Neural crest cell (in vitro differentiated cells): ENCODE measurements at places on chromosomes 2 and 18. TPM values are rescaled to one million over a fixed set of nuclear protein-coding genes. Genes with fewer than 3 reads are reported as not detected.

- no peak for DNase-seq
- no peak overlapping the region for H3K4me3 ChIP-seq
- no peaks in the 10 kb centered on the region for H3K36me3 ChIP-seq
These were observed 4.4 kb downstream of the MBOAT2 start for GRCh38 chr2:8999102-8999446.

- no peaks in the 10 kb centered on the region for H3K27me3 ChIP-seq
- peak overlapping the region; percentile 98 for H3K4me3 ChIP-seq
- peak overlapping the region; percentile 91 for H3K27ac ChIP-seq
- peaks cover 33% of the 10 kb centered on the region for H3K4me1 ChIP-seq
- no peak for DNase-seq
These were observed 1.3 kb downstream of the USP34 start for GRCh38 chr2:61469424-61470121.

DNA sequence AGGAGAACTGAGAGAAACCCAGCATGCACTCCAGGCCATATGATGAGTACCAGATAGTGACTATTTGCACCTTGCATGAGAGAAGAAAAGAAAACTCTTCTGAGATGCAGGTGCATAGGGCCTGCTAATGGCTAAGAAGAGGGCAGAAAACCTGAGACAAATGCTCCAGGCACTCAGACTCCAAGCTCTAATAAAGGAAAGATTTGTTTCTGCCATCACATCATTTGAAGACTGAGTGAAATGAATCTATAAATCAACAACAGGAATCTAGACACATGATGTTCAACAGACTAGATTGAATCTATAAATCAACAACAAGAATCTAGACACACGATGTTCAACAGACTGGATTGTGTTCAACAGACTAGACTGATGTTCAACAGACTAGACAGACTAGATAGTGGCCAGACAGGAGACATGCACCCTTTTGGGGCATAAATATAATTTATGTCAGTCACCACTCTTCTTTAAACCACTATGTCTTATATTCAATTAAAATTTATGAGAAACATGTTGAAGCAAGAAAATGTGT lies 482.7 kb upstream of the UBE2E3 start:
- peaks cover 3% of the 10 kb centered on the region for H3K36me3 ChIP-seq
- H3K27me3 ChIP-seq: no peaks in the 10 kb centered on the region
- no peak overlapping the region for H3K4me3 ChIP-seq
- H3K4me1 ChIP-seq: no peaks in the 10 kb centered on the region
- H3K27ac ChIP-seq: no peak overlapping the region

DNA sequence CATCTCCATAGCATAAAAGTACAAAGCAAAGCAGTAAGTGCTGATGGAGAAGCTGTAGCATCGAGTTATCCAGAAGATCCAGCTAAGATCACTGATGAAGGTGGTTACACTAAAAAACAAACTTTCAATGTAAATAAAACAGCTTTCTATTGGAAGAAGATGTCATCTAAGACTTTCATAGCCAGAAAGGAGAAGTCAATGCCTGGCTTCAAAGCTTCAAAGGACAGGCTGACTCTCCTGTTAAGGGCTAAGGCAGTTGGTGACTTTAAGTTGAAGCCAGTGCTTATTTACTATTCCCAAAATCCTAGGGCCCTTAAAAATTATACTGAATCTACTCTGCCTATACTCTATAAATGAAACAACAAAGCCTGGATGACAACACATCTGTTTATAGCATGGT lies 44.0 kb downstream of the METTL8 start:
- DNase-seq: no peak
- no peak overlapping the region for H3K27ac ChIP-seq
- no peak overlapping the region for H3K4me3 ChIP-seq
- H3K27me3 ChIP-seq: no peaks in the 10 kb centered on the region
- H3K36me3 ChIP-seq: peaks cover 3% of the 10 kb centered on the region
- H3K4me1 ChIP-seq: no peaks in the 10 kb centered on the region

DNA sequence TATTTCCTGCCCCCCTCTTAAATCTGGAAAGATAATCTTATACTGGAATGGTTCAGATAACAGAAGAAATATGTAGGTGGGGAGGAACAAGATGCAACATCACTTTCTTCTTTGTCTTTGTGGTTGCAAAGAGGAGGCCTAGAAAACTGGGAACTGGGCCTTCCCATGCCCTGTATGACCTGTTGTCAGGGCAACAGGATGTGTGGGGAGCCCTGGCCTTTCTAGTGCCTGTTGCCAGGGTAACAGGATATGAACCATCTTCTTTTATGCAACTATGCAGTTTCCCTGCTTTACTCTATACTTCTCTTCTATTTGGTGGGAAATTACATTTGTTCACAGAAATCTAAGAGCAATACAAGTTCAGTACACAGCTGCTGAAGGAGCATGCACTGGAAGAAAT lies 79.8 kb upstream of the PDE1A start:
- H3K27ac ChIP-seq: peak overlapping the region; percentile 98
- H3K27me3 ChIP-seq: no peaks in the 10 kb centered on the region
- DNase-seq: peak; percentile 45
- peaks cover 34% of the 10 kb centered on the region for H3K4me1 ChIP-seq
- H3K36me3 ChIP-seq: peaks cover 10% of the 10 kb centered on the region

GRCh38 chr18:55323051-55323994 lies 264.7 kb downstream of the TCF4 start:
- H3K27ac ChIP-seq: no peak overlapping the region
- H3K27me3 ChIP-seq: peaks cover 6% of the 10 kb centered on the region
- H3K4me3 ChIP-seq: peak overlapping the region; percentile 52
- DNase-seq: no peak
- peaks cover 42% of the 10 kb centered on the region for H3K4me1 ChIP-seq

- no peaks in the 10 kb centered on the region for H3K27me3 ChIP-seq
- no peaks in the 10 kb centered on the region for H3K36me3 ChIP-seq
These were observed 27.0 kb upstream of the CCDC178 start for GRCh38 chr18:33467531-33467930.

GRCh38 chr2:168315331-168316072 lies 68.1 kb upstream of the STK39 start:
- H3K4me1 ChIP-seq: peaks cover 5% of the 10 kb centered on the region
- no peak overlapping the region for H3K4me3 ChIP-seq
- DNase-seq: no peak
- H3K27ac ChIP-seq: no peak overlapping the region

GRCh38 chr2:227881866-227882517 lies 10.6 kb downstream of the DAW1 start:
- no peaks in the 10 kb centered on the region for H3K36me3 ChIP-seq
- peaks cover 5% of the 10 kb centered on the region for H3K4me1 ChIP-seq
- no peak overlapping the region for H3K4me3 ChIP-seq
- no peak overlapping the region for H3K27ac ChIP-seq
- no peaks in the 10 kb centered on the region for H3K27me3 ChIP-seq

- H3K4me1 ChIP-seq: no peaks in the 10 kb centered on the region
- H3K4me3 ChIP-seq: no peak overlapping the region
- no peak for DNase-seq
- H3K27ac ChIP-seq: no peak overlapping the region
- H3K36me3 ChIP-seq: no peaks in the 10 kb centered on the region
These were observed 103.7 kb downstream of the EPB41L3 start for GRCh38 chr18:5439986-5440696.

GRCh38 chr18:25279133-25279532 lies 72.8 kb downstream of the ZNF521 start:
- no peaks in the 10 kb centered on the region for H3K27me3 ChIP-seq
- peaks cover 52% of the 10 kb centered on the region for H3K4me1 ChIP-seq

DNA sequence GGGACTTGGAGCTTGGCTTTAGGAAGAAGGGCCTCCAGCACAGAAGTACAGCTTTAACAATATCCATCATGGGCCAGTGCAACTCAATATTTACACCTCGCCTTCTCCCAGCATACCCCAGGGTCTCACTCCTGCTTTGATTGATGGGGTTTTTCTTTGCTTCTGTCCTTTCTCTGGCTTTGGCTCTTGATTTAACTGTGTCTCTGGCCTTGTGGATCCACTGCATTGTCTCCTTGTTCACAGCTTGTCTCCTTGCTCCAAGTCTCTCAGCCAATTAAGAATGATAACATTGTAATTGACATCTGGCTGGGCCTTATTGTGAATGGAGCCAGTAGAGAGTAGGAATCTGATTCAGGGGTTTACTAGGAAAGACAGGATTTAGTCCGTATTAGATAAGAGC lies 1019.5 kb downstream of the TMEM182 start:
- H3K4me1 ChIP-seq: peaks cover 31% of the 10 kb centered on the region
- H3K27ac ChIP-seq: no peak overlapping the region
- H3K4me3 ChIP-seq: no peak overlapping the region
- no peaks in the 10 kb centered on the region for H3K36me3 ChIP-seq
- H3K27me3 ChIP-seq: no peaks in the 10 kb centered on the region

DNA sequence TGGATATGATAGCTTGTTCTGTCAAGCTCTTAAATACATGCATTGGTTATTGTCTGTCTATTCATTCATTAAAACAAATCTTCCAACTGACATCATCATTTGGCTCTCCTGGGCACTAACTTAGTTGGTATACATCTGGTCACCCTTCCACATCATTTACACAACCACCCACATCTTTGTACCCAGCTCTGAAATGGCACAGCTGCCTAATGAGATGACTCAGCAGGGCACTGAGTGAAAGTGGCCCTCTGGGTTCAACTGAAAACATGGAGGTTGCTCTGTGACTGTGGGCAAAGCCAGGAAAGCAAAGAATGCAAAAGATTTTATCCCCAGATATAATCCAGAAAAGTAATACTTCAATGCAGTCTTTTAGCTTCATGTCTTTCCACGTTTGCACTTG lies 234.0 kb upstream of the MAP2 start:
- H3K4me3 ChIP-seq: no peak overlapping the region
- no peak overlapping the region for H3K27ac ChIP-seq
- H3K36me3 ChIP-seq: no peaks in the 10 kb centered on the region
- no peak for DNase-seq

DNA sequence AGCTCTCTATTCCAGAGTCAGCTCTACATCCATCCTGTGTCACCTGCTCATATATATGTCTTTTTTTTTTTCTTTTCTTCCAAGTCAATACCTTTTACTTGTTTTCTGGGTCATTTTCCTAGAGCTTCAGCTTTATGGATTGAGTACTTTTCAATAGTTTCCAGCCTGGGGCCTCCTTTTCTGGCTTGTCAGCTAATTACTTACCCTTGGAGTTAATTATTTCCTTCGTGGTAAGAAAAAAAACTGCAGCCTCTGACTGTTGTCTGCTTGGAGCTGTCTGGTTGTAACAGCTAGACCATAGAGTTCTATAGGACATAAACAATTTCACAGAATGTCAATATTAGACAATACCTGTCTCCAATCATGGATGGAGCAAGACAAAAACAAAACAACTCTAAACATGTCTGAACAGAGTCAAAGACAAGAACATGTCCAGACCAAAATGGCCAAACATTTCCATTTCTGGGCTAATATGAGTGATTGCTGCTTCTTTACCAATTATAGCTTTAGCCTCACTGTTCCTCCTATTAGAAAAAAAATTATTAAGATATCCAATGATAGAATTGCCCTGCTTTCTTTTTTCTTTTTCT lies 643.1 kb downstream of the SLC4A3 start:
- H3K27ac ChIP-seq: no peak overlapping the region
- no peak overlapping the region for H3K4me3 ChIP-seq
- no peaks in the 10 kb centered on the region for H3K36me3 ChIP-seq
- no peak for DNase-seq
- H3K27me3 ChIP-seq: no peaks in the 10 kb centered on the region

DNA sequence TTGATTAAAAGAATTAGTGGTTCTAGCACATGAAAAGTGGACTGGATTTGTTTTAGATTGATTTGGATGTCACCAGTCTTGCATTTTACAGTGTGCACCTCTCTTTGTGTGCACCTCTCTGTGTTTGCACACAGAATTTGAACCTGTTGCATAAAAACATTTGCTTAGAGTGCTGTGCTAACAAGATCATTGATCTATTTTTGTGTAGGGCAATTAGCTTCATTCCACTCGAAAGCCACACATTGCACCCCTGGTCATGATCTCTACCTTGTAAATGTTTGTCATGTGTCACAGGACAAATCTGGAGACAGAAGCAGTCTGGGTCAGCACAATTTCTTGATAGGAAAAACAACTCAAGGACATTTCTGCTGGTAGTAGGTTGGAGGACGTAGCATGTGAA lies 258.7 kb upstream of the LINC00305 start:
- no peak overlapping the region for H3K27ac ChIP-seq
- no peaks in the 10 kb centered on the region for H3K27me3 ChIP-seq
- no peaks in the 10 kb centered on the region for H3K36me3 ChIP-seq
- no peak for DNase-seq
- peaks cover 15% of the 10 kb centered on the region for H3K4me1 ChIP-seq

GRCh38 chr2:152166633-152167032 lies 8.9 kb downstream of the STAM2 start:
- peaks cover 14% of the 10 kb centered on the region for H3K4me1 ChIP-seq
- no peak overlapping the region for H3K27ac ChIP-seq
- no peaks in the 10 kb centered on the region for H3K27me3 ChIP-seq
- H3K36me3 ChIP-seq: peaks cover 13% of the 10 kb centered on the region
- H3K4me3 ChIP-seq: no peak overlapping the region

GRCh38 chr18:46069524-46069923 lies 2.5 kb downstream of the PSTPIP2 start:
- DNase-seq: no peak
- H3K27me3 ChIP-seq: peaks cover 10% of the 10 kb centered on the region
- no peaks in the 10 kb centered on the region for H3K36me3 ChIP-seq
- peak overlapping the region; percentile 52 for H3K4me3 ChIP-seq
- peaks cover 7% of the 10 kb centered on the region for H3K4me1 ChIP-seq

GRCh38 chr2:1479346-1479745 lies 66.1 kb downstream of the TPO start:
- DNase-seq: no peak
- no peak overlapping the region for H3K4me3 ChIP-seq
- H3K27ac ChIP-seq: peak overlapping the region; percentile 97
- H3K36me3 ChIP-seq: no peaks in the 10 kb centered on the region

- H3K27ac ChIP-seq: no peak overlapping the region
- H3K36me3 ChIP-seq: no peaks in the 10 kb centered on the region
- H3K27me3 ChIP-seq: no peaks in the 10 kb centered on the region
- no peaks in the 10 kb centered on the region for H3K4me1 ChIP-seq
These were observed 104.3 kb upstream of the RAB12 start for GRCh38 chr18:8504880-8505435.

GRCh38 chr2:110791435-110791834 lies 59.1 kb downstream of the ACOXL start:
- H3K27me3 ChIP-seq: peaks cover 6% of the 10 kb centered on the region
- no peak overlapping the region for H3K27ac ChIP-seq
- H3K36me3 ChIP-seq: no peaks in the 10 kb centered on the region
- H3K4me1 ChIP-seq: peaks cover 4% of the 10 kb centered on the region
- no peak overlapping the region for H3K4me3 ChIP-seq

DNA sequence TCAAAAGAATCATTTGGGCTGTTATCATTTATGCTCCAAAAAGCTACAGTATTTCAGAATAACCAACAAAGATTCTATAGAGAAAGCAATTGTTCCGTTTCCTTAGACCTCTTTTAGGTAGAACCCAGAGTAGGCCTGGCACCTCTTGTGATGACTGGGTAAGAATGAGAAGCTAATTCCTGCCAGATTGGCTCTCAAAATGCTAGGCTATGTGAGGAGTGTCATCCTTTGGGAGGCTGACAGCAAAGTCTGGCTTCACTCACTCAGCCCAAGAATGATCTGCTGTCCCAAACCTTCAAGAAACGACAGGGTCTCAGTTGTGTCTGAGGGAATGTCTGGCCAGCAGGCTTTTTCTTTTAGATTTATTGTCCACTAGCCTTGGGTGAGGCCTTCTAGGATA lies 4.5 kb downstream of the CERS6 start:
- peaks cover 3% of the 10 kb centered on the region for H3K36me3 ChIP-seq
- H3K27ac ChIP-seq: no peak overlapping the region
- DNase-seq: no peak
- H3K4me1 ChIP-seq: peaks cover 44% of the 10 kb centered on the region
- no peaks in the 10 kb centered on the region for H3K27me3 ChIP-seq
- no peak overlapping the region for H3K4me3 ChIP-seq

BMP10 gene
- total RNA-seq: not detected in 2 replicates

THAP4 gene
- 59.1 and 60.9 TPM in 2 replicates for total RNA-seq

LYG2 gene
- total RNA-seq: not detected in 2 replicates

NYAP2 gene
- 0.35 and 0.36 TPM in 2 replicates for total RNA-seq

SKOR2 gene
- 0.96 and 1.4 TPM in 2 replicates for total RNA-seq

GKN1 gene
- total RNA-seq: not detected in 2 replicates

ALPG gene
- total RNA-seq: not detected in 2 replicates

TDRD15 gene
- total RNA-seq: not detected in 2 replicates
